ENCODE measurements at places on chromosomes 1 and 21.
A peak's percentile ranks its signal among the peaks of the same experiment; 100 is the strongest.

GRCh38 chr21:43188181-43188580 lies 19.4 kb downstream of the CRYAA start:
- no peak for DNase-seq

DNA sequence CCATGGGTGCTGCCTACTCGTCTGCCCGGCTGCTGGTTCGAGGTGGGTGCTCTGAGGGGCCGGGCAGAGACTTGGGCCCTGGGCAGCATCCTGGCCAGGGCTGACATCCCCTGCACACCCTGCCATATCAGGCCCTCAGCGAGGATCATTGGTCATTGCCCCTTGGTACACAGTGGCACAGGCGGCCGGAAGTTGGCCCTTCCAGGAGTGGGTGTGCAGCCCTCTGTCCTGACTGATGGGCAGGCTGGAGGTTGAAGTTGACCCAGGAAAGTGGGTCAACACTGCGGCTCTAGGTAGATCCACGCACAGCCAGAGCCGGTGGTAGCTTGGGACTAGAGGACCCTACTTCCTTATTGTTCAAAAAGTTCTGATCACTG lies 72.9 kb downstream of the TRIM11 start:
- no peak for DNase-seq

GRCh38 chr1:64320922-64321614 lies 117.6 kb downstream of the UBE2U start:
- DNase-seq = no peak

- peak; percentile 51 for DNase-seq
These were observed at the start of gene ARHGAP29 for GRCh38 chr1:94237291-94238226. Gene ARHGAP29, minus strand, starts transcription at chr1:94237584. Its CDS starts 5,973 bp downstream, at chr1:94231611.

DNA sequence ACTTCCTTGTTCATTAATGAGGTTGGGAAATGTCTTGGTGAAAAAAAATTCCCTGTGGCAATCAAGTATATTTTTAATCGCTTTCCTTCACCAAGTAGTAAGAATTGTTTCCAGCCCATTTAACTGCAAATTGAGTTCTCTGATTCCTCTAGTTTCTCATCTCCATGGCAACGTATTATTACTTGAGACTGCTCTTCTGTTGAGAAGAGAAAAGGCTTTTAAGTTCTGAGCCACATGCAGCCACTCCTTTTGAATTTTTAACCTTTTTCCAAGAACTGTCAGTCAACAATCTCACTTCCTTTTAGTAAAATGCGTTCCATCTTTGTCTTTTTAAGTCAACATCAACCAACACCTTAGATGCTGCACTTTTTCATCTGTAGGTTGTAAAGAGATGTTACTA lies 75.7 kb upstream of the KIAA1614 start:
- no peak for DNase-seq
